Stimulated activated CD4-positive, alpha-beta T cell treated with anti-CD3 and anti-CD28 coated beads, TNF-alpha, amount 100 ng/mL, for 1 hour (primary cell): ENCODE measurements at places on chromosomes 16 and 17.

DNA sequence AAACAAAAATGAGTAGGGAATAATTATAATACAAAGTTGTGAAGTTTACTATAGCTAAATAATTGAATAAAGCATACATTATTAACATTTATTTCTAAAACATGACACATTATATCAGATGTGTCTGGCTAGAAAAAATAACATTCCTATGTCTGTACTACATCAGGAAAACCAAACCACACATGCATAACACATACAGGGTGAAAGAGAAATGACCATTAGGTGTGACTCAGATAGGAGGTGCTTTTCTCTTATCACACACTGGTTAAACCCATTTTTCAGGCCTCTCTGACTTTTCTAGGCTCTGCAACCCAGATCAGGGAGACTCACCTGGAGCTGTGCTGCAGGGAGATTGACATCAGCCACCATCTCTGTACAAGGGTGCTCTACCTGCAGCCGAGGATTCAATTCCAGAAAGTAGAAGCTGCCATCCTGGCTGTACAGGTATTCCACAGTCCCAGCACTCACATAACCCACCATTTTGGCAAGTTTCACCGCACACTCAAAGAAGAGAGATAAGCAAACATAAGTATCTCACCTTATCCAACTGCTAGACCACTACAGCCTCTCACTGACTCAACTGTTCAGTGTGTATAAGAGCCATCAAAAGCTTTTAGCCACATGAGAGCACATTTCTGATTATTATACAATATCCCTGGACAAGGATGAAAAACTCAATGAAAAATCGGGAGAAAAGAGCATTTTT is 116.6 kb upstream of the C17orf78 start:
- DNase-seq: no peak

- DNase-seq: no peak
Observed at GRCh38 chr17:82568997-82569393, 49.5 kb downstream of the FOXK2 start.

GRCh38 chr17:27379888-27380533 is 76.2 kb upstream of the KSR1 start:
- no peak for DNase-seq

GRCh38 chr16:69330286-69331109 is at the start of gene PDF:
TSS of gene PDF (minus strand) at chr16:69330588. CDS start at chr16:69330570, 18 bp downstream.
- peak; percentile 79 for DNase-seq

- no peak for DNase-seq
Observed at GRCh38 chr16:69302301-69302700, 8.8 kb upstream of the VPS4A start.

- DNase-seq: no peak
Observed at GRCh38 chr17:29621751-29622194, 939 bp downstream of the CORO6 start.

- no peak for DNase-seq
Observed at GRCh38 chr17:75638893-75639292, 5.7 kb downstream of the SMIM5 start.

DNA sequence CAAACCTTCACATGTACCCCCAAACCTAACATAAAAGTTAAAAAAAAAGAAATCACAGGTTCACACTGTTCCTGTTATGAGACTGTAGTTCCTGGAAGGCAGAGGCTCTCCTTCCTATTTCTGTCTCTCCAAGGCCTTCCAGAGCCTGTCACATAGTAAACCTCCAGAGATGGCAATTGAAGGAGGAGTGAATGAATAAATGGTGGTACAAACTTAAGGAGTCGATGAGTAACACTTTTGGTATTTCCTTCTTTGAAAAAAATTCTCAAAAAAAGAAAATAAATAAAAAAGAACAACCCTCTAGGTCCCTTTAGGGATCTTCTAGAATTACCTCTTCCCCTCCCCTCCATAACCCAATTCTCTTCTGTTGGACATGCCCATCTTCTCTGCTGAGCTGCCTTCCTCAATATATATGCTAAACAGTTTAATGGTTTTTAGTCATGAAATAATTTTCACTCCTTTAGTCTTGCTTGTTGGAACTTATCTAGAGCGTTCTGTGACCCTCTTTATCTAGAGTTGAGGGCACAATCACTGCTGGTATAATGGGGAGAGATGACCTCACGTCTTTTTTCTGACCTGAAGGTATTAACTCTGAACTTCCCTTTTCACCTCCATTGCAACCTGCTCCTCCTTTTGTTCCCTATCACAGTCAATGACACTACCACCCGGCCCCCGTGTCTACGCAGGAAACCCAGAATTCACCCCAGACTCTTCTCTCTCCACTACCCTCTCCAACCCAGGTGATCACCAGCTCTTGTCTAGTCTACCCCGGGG is 1.7 kb upstream of the TAF15 start:
- no peak for DNase-seq

- no peak for DNase-seq
Observed at GRCh38 chr16:27773344-27773743, 223.4 kb downstream of the KATNIP start.

- DNase-seq: peak; percentile 39
Observed at GRCh38 chr17:3944485-3945388, 19.5 kb downstream of the ATP2A3 start.

- no peak for DNase-seq
Observed at GRCh38 chr17:11240041-11240840, 772 bp upstream of the SHISA6 start.
